NCI-H187 treated with DMSO at 0.1 percent for 48 hours (cell line): ENCODE measurements at places on chromosomes 1 and 21.

GRCh38 chr1:38777464-38777957 lies 82.1 kb downstream of the RRAGC start:
- no peak for DNase-seq

DNA sequence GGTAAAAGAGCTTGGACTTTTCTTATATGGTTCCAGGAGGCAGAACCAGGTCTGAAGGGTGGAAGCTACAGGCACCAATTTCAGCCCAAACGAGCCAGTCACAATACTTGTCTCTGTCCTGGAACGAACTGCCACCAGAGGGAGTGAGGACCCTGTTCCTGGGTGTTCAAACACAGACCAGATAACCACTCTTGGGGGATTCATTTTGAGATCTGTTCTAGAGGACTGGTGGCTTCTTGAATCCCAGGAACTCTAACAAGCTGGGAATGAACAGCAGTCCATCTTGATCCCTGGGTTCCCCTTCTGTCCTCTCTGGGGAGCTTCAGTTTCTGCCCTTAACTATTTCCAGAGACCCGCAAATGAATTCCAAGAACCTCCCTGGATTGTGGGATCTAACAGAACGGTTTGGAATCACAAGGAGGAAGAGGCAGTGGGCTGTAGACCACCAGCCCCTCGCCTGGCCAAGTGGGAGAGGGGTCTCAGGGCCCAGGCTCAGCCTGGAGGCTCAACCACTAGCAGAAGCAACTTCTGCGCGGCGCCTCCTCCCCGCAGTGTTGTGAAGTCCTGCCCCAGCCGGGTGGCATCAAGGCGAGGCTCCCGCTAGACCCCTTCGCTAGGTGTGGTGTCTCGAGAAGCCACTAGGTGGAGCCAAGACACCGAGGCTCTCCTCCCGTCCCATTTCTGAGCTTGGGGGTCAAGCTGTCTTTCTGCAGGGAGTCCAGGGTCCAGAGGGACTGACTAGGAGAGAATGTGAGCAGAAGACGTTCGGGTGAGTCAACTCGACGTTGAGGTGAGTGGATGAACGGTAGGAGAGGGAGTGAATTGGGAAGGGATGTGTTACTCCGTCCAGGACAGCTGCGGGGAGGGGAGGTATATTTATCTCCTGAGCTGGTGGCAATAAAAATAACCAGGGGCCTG lies 12.1 kb upstream of the NES start:
- peak; percentile 35 for DNase-seq

- no peak for DNase-seq
Measured at GRCh38 chr1:168084396-168085231, 52.1 kb downstream of the GPR161 start.

DNA sequence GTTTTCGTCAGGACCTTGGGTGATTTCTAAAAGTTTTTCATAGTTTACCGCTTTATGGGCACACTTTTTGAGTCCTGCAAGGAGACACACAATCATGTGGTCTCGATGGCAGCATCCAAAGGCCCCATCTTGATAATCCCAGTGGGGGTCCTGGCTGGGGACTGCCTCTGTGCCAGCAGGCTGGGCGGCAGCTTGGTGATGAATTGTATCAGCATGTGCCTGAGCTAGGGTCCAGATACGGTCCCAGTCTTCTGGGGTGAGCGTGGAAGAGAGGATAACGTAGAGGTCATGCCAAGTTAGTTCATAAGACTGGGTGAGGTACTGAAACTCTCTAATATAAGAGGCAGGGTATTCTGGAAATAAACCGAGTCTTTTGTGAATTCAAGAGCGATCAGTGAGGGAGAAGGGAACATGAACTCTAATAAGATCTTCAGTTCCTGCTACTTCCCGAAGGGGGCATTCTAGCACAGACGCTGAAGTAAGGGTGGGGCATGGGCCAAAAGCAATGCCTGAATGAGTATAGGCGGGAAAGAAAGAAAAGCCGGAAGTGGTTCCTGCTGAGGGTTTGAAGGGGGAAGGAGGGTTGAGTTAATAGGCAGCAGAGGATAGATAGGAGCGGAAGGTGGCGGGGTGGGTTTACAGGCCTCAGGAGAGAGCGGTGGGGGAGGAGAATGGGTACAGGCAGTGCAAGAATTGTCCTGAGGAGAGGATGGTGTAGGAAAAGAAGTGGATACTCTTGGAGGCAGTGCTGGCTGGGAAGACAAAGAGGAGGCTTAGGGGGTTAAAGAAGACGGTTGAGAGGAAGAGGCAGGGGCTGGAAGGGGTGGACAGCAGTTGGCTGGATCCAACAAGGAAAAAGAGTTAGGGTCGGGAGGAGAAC lies 1.6 kb downstream of the ERVH48-1 start:
- DNase-seq: peak; percentile 76

- no peak for DNase-seq
Measured at GRCh38 chr1:40344597-40344996, 27.5 kb upstream of the COL9A2 start.

DNA sequence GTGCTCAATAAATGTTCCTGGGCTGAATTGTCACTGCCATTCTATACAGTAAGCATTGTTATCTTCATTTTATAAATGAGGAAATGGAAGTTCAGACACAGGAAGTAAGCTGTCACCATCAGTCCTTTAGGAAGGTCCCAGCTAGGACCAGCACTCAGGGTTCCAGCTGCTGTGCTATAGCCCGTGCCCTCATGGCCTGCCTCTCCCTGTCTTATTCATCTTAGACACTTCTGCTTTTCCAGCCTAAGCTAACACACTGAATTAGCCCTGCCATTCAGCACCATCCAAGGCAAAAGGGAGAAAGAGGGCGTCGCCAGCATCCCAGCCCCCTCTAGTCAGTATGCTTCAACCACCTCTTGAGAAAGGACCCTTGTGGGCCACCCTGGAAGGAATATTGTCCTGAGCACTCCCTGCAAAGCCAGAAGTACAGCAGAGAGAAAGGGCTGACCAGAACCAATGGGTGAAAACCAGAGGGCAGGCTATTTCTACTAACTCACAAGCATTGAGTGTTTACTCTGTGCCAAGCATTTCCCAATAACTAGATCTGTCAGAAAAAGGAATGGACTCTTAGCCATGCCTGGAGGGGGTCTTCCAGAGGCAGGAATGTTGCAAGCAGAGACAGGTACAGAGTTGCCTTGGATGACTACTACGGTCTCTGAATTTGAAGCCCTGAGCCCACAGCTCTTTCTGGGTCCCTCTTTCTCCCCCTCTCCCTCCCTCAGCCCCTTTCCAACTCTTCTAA lies 77.9 kb upstream of the NFIA start:
- no peak for DNase-seq

- no peak for DNase-seq
Measured at GRCh38 chr1:42419126-42419821, 36.5 kb downstream of the ZMYND12 start.

- DNase-seq: no peak
Measured at GRCh38 chr1:118960026-118960561, 28.0 kb downstream of the TBX15 start.

DNA sequence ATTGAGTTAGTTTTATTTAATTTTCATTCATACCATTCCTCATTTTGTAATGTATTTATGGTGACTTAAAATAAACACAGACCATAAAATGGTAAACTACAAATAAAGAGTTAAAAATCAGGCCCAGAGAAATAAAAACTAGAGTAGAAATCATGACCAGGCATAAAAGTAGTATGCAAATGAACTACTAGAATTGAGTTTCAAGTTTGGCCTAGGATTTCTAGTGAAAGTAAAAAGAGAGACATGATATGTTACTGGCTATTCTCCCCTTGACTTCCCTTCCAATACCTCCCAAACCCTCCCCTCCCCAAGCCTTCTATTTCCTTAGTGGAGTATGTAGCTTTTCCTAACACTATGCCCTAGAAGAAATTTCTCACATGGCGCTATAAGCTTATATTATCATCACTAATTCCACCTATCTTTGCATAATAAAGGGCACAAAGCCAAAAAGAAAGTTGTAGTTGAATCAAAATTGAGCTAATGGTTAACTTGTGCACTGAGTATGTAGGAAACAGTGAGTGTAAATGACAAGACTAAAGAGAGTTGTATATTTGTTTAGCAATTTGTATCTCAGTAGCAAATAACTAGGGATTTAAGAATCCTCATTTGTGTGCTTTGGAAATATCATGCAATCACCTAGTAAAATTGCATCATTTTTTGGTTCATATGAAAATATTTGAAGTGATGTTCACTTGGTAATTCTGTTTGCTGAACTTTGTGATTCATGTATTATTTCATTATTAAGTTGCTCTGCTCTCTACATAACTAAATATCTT lies 29.7 kb upstream of the CDC14A start:
- no peak for DNase-seq

DNA sequence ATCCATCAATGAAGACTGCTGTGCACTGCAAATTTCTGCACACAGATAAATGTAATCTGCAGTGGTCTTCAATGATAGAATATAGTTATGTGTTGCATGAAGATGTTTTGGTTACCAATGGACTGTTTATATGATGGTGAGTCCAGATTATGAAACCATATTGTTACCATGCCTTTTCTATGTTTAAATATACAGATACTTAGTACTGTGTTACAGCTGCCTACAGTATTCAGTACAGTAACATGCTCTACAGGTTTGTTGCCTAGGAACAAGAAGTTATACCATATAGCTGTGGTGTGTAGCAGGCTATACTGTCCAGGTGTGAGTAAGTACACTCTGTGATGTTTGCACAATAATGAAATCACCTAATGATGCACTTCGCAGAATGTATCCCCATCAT lies 40.8 kb downstream of the SORT1 start:
- no peak for DNase-seq

DNA sequence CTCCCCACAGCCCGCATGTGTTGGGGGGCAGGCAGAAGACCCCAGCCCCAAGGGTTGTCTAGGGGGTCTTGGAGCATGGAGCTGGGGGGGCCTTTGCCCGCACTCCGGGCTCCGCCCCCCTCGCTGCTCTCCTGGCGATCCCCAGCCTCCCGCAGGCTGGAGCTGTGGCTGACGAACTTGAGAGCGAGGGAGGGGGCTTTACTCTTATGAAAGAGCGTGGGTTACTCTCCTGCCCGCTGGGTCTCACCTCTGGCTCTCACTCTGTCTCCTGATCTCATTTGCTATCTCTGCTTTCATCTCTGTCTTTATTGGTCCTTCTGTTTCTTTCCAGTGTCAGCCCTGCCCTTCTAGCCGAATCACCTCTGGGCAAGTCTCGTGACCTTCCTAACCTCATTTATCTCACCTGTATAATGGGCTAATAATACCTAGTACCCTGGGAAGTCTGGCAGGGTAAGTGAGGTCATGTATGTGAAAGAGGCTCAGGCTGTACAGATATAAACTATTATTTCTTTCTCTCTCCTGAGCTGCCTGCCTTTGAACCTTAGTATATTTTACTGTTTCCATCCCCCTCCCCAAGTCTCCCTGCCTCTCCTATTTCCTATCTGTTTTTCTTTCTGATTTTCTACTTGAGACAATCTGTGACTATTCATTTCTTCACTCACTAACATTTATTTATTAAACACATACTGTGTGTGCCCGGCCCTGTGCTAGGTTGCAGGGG lies 731 bp downstream of the EFNA4 start:
- no peak for DNase-seq

DNA sequence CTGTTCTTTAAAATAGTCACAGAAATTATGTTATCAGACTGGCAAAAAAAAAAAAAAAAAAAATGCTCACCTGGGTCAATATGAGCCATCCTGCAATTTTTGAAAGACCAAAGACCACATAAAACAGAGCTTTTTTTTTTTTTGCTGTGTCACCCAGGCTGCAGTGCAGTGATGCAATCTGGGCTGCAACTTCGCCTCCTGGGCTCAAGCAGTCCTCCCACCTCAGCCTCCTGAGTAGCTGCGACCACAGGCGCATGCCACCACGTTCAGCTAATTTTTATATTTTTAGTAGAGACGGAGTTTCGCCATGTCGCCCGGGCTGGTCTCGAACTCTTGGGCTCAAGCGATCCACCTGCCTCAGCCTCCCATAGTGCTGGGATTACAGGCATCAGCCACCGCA lies 62.8 kb downstream of the RGS13 start:
- no peak for DNase-seq

GRCh38 chr1:117611121-117611601 lies 5.3 kb downstream of the TENT5C start:
- DNase-seq: no peak

- no peak for DNase-seq
Measured at GRCh38 chr1:45892068-45892785, 88.8 kb downstream of the MAST2 start.

DNA sequence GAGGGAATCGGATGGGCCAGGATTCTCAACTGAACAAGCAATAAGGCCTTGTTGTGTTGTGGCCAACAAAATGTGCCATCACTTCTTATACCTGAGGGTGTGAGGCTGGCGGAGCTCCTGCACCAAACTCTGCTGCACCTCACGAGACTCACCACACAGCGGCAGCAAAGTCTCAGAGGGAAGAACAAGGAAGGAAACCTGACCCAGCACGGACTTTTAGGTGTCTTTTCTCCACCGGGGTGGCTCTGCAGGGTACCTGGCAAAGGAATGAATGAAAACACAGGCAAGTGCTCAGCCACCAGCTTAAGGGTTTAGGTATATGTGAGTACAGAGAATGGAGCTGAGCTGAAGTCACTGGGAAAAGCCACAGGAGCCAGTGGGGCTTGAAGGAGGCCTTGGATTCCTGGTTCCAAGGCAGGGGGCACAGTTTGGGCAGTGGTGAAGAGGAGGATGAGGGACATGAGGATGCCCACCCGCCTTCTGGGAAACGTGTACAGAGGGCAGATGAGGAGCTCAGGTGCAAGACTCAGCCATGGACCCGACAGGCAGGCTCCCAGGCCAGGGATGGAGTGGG lies 31.1 kb upstream of the HSD3B1 start:
- DNase-seq: peak; percentile 23

GRCh38 chr1:180262628-180263488 lies 32.8 kb downstream of the LHX4 start:
- DNase-seq: no peak

GRCh38 chr1:175564119-175564518 lies 179.3 kb downstream of the TNR start:
- no peak for DNase-seq

DNA sequence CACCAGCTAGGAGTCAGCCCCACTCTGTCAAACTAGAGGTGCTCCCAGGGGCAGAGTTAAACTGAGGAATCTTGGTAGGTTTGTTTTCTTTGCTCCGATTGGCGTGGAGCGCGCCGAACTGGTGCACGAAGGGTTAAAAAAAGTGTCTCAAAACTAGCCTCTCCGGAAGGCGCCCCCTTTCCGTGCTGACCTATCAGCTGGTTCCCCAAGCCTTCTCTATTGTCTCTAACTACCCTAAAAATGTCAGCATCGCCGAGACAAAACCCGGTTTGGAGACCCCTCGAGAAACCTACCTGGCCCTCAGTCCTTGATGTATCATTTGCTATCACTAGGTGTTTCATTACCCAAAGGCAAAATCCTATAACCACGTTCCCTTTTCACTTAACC lies 2.2 kb downstream of the TGFB2 start:
- no peak for DNase-seq

DNA sequence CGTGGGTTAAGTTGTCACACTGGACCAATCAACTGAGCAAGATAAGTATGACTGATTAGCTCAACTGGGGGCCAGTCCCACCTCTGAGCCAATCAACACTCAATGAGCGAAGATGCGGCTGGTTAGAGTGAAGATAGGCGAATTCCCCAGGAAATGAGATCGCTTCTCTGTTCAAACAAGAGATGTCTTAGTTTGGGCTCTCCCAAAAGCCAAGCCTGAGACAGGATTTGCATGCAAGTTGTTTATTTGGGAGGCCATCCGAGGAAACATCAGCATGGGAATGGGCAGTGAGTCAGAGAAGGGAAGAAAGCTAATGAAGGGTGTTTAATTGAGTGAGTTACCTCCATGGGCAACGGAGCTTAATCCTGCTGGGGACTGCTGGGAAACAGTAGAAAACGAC lies 4.9 kb upstream of the GJB5 start:
- DNase-seq: no peak
